ENCODE measurements at places on chromosomes 6 and 20.
A peak's percentile ranks its signal among the peaks of the same experiment; 100 is the strongest.

- H3K27me3 ChIP-seq, result peaks cover 38% of the 10 kb centered on the region
- no peaks in the 10 kb centered on the region for H3K4me1 ChIP-seq
- H3K36me3 ChIP-seq, result no peaks in the 10 kb centered on the region
- H3K4me3 ChIP-seq, result no peak overlapping the region
- no peak overlapping the region for H3K27ac ChIP-seq
These were observed 8.2 kb upstream of the BPIFA2 start for GRCh38 chr20:33159713-33160112.

DNA sequence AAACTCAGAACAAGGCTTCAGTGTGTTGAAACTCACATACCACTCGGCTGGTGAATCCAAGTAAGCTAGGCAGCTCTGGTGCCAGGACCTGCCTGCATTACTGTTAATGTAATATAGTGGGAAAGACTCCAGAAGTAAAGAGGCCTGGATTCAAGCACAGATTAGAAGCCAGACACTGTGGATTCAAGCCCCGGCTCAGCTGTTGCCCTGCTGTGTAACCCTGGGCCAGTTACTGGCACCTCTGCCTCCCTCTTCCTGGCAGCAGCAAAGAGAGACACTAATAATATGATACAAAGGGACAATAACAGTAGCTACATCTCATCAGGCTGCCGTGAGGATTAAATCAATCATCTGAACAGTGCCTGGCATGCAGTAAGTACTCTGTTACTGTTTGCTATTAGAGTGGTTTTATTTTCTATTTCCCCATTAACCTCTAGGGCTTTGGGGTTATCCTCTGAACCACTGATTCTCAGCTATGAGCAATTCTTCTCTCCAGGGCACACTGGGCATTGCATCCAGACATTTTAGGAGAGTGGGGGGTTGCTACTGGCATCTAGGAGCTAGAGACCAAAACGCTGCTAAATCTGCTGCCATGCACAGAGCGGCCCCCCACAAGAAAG lies 92.9 kb downstream of the ZMYND8 start:
- no peak overlapping the region for H3K4me3 ChIP-seq
- 0 out of 2 replicates have a peak overlapping the region, but pooled peaks have one; percentile 25 for H3K27ac ChIP-seq
- H3K36me3 ChIP-seq, result peaks cover 10% of the 10 kb centered on the region

DNA sequence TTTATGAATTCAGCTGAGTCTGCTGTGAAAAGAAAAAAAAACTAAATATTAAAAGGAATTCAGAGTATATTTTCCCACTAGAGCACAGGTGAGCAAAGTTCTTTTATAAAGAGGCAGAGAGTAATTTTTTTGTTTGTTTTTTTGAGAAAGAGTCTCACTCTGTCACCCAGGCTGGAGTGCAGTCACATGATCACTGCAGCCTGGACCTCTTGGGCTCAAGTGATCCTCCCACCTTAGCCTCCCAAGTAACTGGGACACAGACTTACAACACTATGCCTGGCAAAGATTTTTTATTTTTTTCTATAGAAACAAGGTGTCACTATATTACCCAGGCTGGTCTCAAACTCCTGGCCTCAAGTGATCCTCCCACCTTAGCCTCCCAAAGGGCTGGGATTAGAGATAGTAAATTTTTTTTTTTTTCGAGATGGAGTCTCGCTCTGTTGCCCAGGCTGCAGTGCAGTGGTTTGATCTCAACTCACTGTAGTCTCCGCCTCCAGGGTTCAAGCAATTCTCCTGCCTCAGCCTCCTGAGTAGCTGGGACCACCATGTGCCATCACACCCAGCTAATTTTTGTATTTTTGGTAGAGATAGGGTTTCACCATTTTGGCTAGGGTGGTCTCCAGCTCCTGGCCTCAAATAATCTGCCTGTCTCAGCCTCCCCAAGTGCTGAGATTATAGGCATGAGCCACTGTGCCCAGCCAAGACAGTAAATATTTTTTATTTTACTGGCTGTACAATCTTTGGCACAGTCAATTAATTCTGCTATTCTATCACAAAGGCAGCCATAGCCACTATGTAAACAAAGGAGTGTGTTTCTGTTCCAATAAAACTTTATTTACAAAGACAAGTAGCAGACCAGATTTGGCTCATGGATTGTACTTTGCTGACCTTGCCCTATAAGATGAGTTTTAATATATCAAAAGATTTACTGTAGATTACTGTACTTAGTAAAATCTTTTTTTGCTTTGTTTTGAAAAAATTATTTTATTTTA lies 14.5 kb upstream of the B4GALT5 start:
- peaks cover 12% of the 10 kb centered on the region for H3K4me1 ChIP-seq
- no peak overlapping the region for H3K27ac ChIP-seq
- no peak for DNase-seq
- no peak overlapping the region for H3K4me3 ChIP-seq
- no peaks in the 10 kb centered on the region for H3K27me3 ChIP-seq
- H3K36me3 ChIP-seq, result no peaks in the 10 kb centered on the region

DNA sequence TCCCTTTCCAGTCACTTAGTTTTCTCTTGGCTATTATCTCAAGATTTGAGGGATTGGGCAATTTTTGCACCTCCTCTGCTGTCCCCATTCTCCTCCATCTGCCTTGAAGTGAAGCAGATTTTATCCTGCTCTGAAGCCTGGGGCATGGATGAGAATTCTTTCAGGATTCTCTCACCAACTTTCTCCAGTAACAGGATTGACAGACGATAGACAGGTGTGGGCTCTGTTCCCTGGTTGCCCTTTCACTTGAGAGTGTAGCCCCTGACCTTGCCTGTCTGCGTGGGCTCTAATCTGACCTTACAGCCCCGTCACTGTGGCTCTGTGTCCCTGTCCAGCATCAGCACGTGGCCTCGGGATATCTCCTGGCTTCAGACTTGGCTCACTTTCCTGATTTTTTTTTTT lies 27.1 kb downstream of the CDYL start:
- no peaks in the 10 kb centered on the region for H3K27me3 ChIP-seq
- DNase-seq, result no peak
- peaks cover 15% of the 10 kb centered on the region for H3K4me1 ChIP-seq
- H3K4me3 ChIP-seq, result no peak overlapping the region
- no peak overlapping the region for H3K27ac ChIP-seq

DNA sequence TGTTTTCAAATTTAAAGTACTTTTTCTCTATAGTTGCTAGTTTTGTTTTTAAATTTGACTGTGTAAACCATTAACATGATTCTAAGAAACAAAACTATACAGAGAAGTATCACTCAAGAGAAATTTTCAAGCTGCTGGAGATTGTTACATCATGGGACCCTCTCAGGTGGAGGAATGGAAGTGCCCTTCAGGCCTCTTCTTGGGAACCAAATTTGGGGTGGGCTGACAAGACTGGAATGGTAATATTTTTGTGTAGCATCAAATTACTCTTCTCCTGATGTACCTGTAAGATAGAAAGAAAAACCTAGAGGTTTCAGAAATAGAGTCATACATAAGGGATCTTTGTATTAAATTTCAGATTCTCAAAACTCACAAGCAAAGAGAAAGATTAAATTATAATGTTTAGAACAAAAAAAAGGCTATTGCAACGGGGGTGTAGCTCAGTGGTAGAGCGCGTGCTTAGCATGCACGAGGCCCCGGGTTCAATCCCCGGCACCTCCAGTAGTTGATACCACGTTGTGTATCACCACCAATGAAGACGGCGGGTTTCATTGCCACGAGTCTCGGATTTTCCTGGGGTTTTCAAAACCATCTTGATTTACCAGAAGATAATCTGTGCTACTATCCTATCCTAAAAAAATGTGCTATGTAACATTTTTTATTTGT lies 193.7 kb downstream of the GPX5 start:
- DNase-seq, result peak; percentile 42
- no peaks in the 10 kb centered on the region for H3K27me3 ChIP-seq
- H3K36me3 ChIP-seq, result no peaks in the 10 kb centered on the region
- H3K27ac ChIP-seq, result no peak overlapping the region
- H3K4me1 ChIP-seq, result no peaks in the 10 kb centered on the region

DNA sequence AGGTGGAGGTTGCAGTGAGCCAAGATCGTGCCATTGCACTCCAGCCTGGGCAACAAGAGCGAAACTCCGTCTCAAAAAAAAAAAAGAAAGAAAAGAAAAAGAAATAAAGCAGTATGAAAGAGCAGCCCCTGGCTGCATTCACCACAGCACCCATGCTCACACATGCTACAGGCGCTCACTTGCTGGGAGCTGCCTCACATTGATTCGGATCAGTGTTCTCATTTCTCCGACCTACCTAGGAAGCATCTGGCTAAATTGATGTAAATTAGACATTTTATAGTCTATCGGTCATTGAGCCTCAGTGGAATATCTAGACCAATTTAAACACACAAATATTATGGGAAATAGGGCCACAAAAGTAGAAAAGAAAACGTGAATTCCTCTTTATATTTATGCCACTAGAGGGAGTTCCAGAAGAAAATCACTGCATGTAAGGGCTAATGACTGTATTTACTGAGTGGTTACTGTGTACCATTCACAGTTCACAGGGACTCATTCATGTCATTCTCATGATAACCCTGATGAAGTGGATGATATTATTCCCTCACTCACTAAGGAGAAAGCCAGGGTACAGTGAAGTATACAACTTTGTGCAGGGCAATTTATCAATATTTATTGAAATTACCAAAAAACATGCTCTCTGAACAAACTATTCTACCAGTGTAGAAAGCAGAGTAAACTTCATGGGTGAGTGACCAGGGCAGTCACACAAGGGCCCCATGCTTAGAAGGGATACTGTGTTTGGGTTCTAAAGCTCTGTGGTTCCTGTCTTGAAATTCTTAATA lies 5.3 kb upstream of the MOG start:
- no peak overlapping the region for H3K27ac ChIP-seq
- no peaks in the 10 kb centered on the region for H3K36me3 ChIP-seq
- DNase-seq, result peak; percentile 60
- no peaks in the 10 kb centered on the region for H3K27me3 ChIP-seq

DNA sequence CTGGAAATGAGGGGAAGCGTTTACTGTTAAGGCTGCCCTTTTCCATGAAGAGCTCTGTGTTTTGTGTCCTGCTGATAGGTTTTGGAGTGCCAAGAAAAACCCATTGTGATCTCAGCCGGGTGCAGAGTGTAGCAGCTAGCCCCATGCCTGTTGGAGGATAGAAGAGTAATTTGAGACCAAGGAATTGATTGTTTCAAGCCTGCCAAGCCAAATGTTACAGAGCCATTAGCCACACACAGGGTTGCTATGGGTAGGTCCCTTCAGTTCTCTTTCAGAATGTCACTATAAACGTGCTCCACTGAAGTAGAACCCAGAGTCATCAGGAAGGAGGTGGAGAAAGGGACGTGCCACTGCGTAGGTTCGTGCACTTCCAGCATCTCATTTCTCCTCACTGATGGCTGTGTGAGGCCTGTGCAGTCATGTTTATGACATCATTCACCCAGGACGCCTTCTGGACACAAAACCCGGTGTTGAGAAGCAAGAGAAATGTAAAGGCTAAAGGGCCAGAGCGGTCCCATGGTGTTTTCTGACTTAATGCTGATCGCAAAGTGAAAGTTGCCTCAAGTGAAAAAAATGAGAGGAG lies 6.6 kb downstream of the GMPR start:
- H3K36me3 ChIP-seq, result no peaks in the 10 kb centered on the region
- H3K4me1 ChIP-seq, result no peaks in the 10 kb centered on the region
- H3K27me3 ChIP-seq, result no peaks in the 10 kb centered on the region
- no peak overlapping the region for H3K27ac ChIP-seq

- H3K27ac ChIP-seq, result no peak overlapping the region
- no peaks in the 10 kb centered on the region for H3K27me3 ChIP-seq
- peaks cover 31% of the 10 kb centered on the region for H3K4me1 ChIP-seq
- H3K36me3 ChIP-seq, result peaks cover 96% of the 10 kb centered on the region
- DNase-seq, result no peak
These were observed 97.9 kb downstream of the COL12A1 start for GRCh38 chr6:75107913-75108312.

DNA sequence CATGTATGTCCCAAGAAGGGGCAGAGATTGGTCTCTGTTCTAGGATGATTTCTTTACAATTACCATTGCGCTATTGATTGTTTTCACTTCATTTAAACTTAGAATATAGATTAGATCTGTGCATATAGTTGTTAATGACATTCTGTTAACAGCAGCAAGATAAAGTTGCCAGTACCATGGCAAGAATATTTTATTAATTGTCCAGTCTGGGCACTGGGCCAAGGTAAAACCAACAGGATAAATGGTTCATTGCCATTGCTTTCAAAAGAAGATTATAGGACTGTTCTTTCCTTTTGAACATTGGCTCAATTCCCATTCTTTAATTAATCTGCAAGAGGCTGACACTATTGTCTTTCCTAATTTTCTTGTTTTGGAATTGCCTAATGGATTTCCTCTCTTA lies 592.4 kb downstream of the RFPL4B start:
- H3K4me3 ChIP-seq, result no peak overlapping the region
- H3K27me3 ChIP-seq, result no peaks in the 10 kb centered on the region
- H3K36me3 ChIP-seq, result no peaks in the 10 kb centered on the region
- DNase-seq, result no peak

GRCh38 chr6:56526860-56527544 lies 115.7 kb downstream of the DST start:
- H3K27me3 ChIP-seq, result no peaks in the 10 kb centered on the region
- peaks cover 64% of the 10 kb centered on the region for H3K36me3 ChIP-seq
- peak; percentile 34 for DNase-seq
- peak overlapping the region; percentile 97 for H3K27ac ChIP-seq
- H3K4me3 ChIP-seq, result no peak overlapping the region

DNA sequence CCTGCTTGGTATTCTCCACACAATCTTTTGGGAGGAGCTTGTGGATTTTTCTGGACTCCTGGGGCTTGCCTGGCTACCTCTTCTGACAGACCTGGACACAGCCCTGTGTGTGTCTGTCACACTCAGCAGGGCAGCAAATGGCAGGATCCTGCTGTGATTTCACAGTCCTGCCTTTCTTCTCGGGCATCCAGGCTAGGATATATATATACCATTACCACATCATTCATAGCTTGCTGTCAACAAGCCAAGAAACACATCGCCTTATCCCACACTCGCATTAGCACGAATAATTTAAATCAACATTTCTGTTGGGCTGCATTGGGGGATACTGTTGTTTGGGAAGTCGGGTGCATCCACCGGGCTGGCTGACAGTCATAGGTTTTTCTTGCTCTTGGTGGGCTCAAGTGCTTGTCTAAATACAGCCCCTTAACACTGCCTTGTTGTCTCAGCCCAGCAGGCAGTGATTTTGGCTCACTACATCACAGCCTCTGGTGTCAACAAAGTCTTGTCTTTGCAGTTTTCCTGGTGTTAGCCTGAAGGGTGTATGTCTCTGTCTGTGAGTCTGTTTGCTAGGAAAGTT lies 154.9 kb upstream of the FERMT1 start:
- H3K4me1 ChIP-seq, result no peaks in the 10 kb centered on the region
- H3K27ac ChIP-seq, result no peak overlapping the region
- no peak overlapping the region for H3K4me3 ChIP-seq
- no peaks in the 10 kb centered on the region for H3K36me3 ChIP-seq
- DNase-seq, result no peak
- H3K27me3 ChIP-seq, result no peaks in the 10 kb centered on the region

- no peaks in the 10 kb centered on the region for H3K27me3 ChIP-seq
- H3K27ac ChIP-seq, result no peak overlapping the region
- no peak overlapping the region for H3K4me3 ChIP-seq
- H3K4me1 ChIP-seq, result peaks cover 15% of the 10 kb centered on the region
- DNase-seq, result no peak
- H3K36me3 ChIP-seq, result no peaks in the 10 kb centered on the region
These were observed 67.8 kb downstream of the SYTL3 start for GRCh38 chr6:158717341-158718330.

GRCh38 chr20:63007360-63007645 lies 539 bp upstream of the BHLHE23 start:
- no peak overlapping the region for H3K27ac ChIP-seq
- H3K27me3 ChIP-seq, result peaks cover 83% of the 10 kb centered on the region
- no peaks in the 10 kb centered on the region for H3K36me3 ChIP-seq
- no peaks in the 10 kb centered on the region for H3K4me1 ChIP-seq
- no peak for DNase-seq
- no peak overlapping the region for H3K4me3 ChIP-seq

- no peak for DNase-seq
- no peak overlapping the region for H3K27ac ChIP-seq
- no peaks in the 10 kb centered on the region for H3K36me3 ChIP-seq
- no peaks in the 10 kb centered on the region for H3K4me1 ChIP-seq
- H3K27me3 ChIP-seq, result no peaks in the 10 kb centered on the region
These were observed 616.7 kb downstream of the PHF3 start for GRCh38 chr6:64252256-64252655.
